Fibroblast of villous mesenchyme (primary cell): ENCODE measurements at places on chromosomes 2 and 18. TPM values are rescaled to one million over a fixed set of nuclear protein-coding genes. Genes with fewer than 3 reads are reported as not detected.

DNA sequence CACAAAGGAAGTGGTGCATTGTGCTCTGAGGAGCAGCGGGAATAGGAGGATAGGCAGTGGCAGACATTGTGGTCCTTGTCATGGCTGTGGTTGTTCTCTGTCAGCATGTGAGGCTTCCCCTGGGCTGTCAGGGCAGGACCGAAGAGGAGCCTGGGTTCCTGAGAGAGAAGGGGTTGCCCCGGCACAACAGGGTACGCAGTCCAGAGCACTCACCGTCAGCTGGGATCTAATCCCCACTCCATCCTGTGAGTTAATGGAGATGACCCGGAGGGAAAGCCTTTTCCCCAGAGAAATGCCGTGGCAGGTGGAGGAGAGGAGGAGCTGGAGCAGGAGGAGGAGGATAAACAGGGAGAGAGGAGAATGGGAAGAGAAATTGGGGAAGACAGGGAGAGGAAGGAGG is 396.7 kb upstream of the HS6ST1 start:
- no peak for DNase-seq

GRCh38 chr2:69997015-69997830 is 35.8 kb upstream of the ASPRV1 start:
- DNase-seq = peak; percentile 33

DNA sequence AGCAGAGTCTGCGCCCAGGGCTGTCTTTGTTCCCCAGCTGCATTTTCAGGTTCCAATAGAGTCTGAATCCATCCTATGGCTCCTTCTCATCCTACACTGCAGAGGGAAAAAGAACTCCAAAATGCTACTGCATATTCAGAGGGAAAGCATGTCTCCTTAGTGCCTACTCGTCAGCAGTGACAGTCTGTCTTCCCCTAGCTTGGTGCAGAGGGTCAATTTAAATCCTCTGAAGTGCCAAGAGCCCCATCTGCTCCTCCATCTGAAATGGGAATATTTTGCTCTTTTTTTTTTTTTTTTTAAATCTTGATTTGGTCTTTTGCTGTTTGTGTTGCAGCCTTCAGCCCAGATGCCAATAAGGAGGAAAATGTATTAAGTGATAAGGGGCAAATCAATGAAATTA is 199.3 kb downstream of the RNF144A start:
- no peak for DNase-seq

- peak; percentile 82 for DNase-seq
Observed at GRCh38 chr18:36812678-36813077, 16.1 kb downstream of the TPGS2 start.

The CKAP2L gene
- 6.8 and 10.4 TPM in 2 replicates for total RNA-seq

DNA sequence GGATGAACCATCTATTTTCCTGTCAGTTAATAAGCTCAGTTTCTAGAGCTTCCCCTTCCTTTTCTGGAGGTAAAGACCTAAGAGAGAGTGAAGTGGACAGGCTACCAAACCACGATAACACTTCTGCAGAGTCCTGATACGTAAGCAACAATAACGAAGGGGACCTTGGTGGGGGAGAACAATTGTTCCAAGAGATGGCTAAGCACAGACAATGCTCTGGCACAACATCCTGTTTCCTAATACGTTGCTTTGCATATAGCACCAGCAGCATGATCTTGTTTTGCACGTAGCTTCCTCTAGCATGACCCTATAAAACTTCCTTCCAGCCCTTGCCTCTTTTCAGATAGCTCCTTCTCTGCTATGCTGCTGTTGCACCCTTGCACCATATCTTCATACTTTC is 247.3 kb downstream of the RAD51AP2 start:
- no peak for DNase-seq

The ZNF521 gene
- 4.7 and 11.3 TPM in 2 replicates for total RNA-seq

The GYPC gene
- total RNA-seq = 161 TPM in 2 replicates

The LYPD1 gene
- total RNA-seq = 16.0 and 34.5 TPM in 2 replicates

- peak; percentile 88 for DNase-seq
Observed at GRCh38 chr2:177754492-177754873, 318.1 kb downstream of the PDE11A start.
